Stimulated activated CD8-positive, alpha-beta memory T cell treated with anti-CD3 and anti-CD28 coated beads, Interleukin-7, amount 100 ng/mL, for 48 hours (primary cell): ENCODE measurements at places on chromosomes 2 and 18.

GRCh38 chr2:161419638-161420190 is 3.6 kb downstream of the TBR1 start:
- no peak for DNase-seq

DNA sequence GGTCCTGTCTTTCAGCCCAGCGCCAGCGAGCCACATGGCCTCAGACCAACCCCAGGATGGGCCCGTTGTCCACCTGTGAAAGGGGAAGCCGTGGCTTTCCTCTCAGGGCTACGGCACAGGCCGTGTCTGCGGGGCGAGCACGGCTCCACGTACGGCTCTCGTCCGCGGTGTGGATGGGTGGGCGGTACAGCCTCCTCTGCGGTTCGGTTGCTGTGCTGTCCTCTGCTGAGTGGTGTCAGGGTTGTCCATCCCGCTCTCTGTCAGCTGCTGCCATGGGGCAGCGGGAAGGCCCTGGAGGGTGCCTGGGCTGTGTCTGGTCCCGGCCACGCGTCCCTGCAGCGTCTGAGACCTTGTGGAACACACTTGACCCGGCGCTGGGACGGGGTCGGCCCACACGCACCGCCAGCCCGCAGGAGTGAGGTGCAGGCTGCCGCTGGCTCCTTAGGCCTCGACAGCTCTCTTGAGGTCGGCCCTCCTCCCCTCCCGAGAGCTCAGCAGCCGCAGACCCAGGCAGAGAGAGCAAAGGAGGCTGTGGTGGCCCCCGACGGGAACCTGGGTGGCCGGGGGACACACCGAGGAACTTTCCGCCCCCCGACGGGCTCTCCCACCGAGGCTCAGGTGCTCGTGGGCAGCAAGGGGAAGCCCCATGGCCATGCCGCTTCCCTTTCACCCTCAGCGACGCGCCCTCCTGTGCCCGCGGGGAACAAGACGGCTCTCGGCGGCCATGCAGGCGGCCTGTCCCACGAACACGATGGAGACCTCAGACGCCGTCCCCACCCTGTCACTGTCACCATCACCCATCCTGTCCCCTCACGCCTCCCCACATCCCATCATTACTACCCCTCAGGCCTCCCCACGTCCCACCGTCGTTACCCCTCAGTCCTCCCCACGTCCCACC is 128.7 kb downstream of the NFATC1 start:
- peak; percentile 67 for DNase-seq

DNA sequence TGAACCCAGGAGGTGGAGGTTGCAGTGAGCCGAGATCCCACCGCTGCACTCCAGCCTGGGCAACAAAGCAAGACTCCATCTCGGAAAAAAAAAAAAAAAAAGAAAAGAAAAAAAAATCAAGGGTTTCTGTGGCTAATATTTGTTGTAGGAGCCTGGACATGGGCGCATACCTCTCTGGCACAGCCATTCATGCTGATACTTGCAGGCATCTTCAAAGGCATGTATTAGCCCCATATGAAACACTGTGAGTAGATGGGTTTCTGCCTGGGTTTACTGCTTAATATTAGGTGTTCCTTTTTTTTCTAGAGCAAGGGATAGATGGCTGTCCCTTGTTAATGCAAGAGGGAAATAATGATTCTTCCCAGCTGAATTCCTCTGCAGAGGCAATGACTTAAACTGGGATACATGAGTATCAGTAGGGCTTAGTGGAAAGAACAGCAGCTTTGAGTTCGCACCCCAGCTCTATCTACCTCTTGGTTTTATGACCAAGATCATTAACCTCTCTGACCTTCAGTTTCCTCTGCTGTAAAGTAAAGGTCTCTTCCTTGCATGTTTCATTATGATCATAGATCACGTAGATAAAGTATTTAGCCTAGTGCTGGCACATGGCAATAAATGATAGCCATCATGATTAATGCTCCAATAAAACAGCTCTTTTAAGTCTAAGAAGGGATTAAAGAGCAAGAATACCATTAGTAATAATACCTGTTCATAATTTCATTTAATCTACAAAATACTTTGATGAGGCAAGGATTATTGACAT is 4.5 kb upstream of the ATL2 start:
- DNase-seq, result no peak

- no peak for DNase-seq
Observed at GRCh38 chr2:239767021-239767905, 257.9 kb downstream of the NDUFA10 start.

- no peak for DNase-seq
Observed at GRCh38 chr2:132667706-132668105, 2.3 kb downstream of the LYPD1 start.

DNA sequence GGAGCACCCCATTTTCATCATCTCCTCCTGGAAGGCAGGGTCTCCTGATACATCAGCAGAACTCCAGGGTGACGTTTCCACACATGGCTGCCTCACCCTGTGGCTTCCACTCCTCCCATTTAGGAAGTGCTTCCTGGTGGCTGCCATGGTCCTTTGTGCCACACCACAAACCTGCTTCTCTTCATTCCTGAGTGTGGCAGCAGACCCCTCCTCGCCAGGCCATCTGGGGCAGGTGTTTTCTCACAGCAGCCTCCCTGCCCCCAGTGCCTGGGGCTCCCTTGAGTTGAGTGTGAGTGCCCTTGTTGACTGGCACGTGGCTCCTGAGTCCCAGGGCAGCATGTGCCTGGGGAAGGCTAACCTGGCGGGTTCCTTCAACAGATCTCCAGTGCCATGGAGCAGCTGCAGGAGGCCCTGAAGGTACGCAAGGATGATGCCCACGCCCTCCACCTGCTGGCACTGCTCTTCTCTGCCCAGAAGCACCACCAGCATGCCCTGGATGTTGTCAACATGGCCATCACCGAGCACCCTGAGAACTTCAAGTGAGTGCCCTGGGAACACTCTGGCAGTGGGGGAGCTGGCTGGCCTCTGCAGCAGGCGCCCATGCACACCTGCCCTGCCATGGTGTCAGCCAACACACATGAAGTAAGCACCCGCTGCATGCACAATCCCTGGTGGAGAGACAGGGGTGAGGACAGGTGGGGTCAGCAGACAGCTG is 113.4 kb upstream of the MCFD2 start:
- no peak for DNase-seq

DNA sequence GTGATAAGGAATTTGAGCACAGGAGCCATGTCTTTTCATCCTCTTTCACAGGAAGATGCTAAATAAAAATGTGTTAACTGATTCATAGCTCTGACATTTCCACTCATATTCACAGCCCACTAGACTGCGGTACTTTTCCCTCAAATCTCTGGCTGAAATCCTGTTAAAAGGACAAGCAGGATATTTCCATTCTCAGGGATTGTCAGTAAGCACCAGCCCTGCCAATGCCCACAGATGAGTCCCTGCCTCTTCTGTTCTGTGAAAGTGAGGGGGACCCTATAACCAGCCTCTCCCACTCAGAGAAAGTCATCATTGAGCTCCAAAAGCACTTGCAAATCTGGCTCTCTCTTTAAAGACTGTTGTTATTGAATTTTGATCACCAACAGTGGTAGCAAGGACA is 440.5 kb downstream of the SETBP1 start:
- no peak for DNase-seq

DNA sequence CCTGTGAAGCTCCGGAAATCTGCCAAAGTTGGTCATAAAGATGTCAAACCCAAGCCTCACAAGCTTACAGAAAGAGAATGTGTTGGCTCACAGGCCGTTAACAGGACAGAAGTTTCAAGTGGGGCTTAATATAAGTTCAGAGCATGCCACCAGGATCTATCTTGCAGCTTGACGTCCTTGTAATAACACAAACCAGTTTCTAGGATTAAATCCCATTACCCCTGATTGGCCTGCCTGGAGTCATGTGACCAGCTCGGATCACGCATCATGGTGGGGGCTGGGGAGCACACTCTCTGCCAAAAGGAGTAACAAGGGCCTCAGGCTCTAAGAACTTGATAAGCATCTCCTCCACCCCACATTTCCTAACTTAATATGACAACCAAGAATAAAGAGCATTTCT is 38.9 kb upstream of the SCG2 start:
- DNase-seq, result no peak

- no peak for DNase-seq
Observed at GRCh38 chr2:22449696-22450095, 935.3 kb upstream of the KLHL29 start.
